Astrocyte (in vitro differentiated cells and primary cell): ENCODE measurements at places on chromosomes 11 and 22. TPM values are rescaled to one million over a fixed set of nuclear protein-coding genes. Genes with fewer than 3 reads are reported as not detected.

ANGPTL5 gene
- not detected in 2 replicates for total RNA-seq

MMP12 gene
- not detected in 2 replicates for total RNA-seq

C11orf65 gene
- total RNA-seq: 0.77 and 1.00 TPM in 2 replicates

NPTXR gene
- total RNA-seq: 5.1 and 5.4 TPM in 2 replicates

ISX gene
- total RNA-seq: not detected in 2 replicates

GDPD4 gene
- not detected in 2 replicates for total RNA-seq

SCN3B gene
- total RNA-seq: 1.9 and 2.3 TPM in 2 replicates

EFCAB6 gene
- 1.2 and 1.6 TPM in 2 replicates for total RNA-seq

OR52E6 gene
- total RNA-seq: not detected in 2 replicates

HBG2 gene
- not detected in 2 replicates for total RNA-seq

PKDREJ gene
- total RNA-seq: not detected in 2 replicates

ZNRF3 gene
- 5.8 and 5.9 TPM in 2 replicates for total RNA-seq

SCGB1C1 gene
- not detected in 2 replicates for total RNA-seq

GRM5 gene
- 0.30 and 0.70 TPM in 2 replicates for total RNA-seq

NCAPD3 gene
- total RNA-seq: 17.0 and 18.5 TPM in 2 replicates

APOA5 gene
- not detected in 2 replicates for total RNA-seq

YPEL4 gene
- total RNA-seq: 0.09 and 0.62 TPM in 2 replicates

IFITM5 gene
- not detected in 2 replicates for total RNA-seq

GPHA2 gene
- total RNA-seq: not detected in 2 replicates

SMC1B gene
- not detected in 2 replicates for total RNA-seq

SLC22A6 gene
- total RNA-seq: not detected in 2 replicates

KRTAP5-5 gene
- not detected in 2 replicates for total RNA-seq

CADM1 gene
- total RNA-seq: 414 and 491 TPM in 2 replicates

SCN4B gene
- 0.31 and 0.89 TPM in 2 replicates for total RNA-seq

CCDC81 gene
- total RNA-seq: 4.3 and 4.5 TPM in 2 replicates

OR56A4 gene
- not detected in 2 replicates for total RNA-seq

SHANK2 gene
- total RNA-seq: 6.4 and 10.1 TPM in 2 replicates
